Stimulated activated CD8-positive, alpha-beta memory T cell treated with anti-CD3 and anti-CD28 coated beads, Interleukin-7, amount 100 ng/mL, for 4 hours (primary cell): ENCODE measurements at places on chromosomes 6 and 20.

DNA sequence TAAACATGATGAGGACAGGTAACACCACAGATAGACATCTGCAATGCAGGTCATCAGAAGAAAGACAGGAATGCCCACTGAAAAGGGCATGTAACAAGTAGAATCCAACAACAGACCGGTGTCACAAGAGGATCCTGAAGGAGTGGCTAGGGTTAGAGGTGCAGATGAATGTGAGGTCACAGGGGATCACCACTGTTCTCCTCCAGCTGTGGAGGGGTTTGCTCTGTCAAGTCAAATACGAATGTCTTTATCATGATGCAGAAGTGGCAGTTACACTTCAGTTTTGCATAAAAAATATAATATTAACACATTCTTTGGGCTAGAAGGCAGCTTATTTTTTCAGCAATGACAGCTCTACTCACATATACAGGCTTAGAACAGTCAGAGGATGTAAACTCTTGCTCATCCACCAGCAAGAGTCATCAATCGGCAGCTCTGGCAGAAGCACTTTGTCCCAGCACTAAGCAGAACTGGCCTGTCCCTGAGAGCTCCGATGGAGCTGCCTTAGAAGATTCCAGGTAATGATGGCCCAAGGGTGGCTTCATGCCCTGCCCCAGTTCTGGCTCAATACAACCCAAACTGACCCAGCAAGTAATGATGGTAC lies 130.4 kb upstream of the TRAF3IP2 start:
- DNase-seq, result no peak

DNA sequence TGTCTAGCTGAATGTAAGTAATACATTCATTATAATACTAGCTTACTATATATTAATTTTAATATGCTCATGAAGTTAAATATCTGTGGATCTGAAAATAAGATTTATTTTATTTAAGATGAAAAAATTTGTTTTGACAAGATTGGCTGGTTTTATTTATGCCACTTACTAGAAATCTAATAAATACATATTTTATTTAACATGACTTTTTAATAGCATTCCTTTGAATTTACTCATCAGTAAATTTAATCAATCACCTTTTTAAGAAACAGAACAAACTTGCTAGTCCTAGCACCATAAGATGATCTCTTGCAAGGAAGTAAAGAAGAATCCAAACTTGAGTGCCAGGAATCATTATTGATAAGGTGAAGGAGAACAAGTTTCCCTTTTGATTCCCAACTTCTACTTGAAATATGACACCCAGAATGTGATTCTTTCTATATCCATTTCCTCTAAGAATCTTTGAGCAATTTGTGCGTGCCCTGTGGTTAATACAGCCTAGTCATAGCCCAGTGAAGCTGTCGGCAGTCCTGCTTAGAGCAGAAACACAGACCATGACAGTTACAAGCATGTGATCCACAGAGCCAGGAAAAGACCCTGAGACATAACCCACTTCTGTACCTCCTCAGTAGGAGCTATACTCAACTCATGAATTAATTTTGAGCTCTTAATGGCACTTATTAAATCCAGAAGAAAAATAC lies 282.3 kb upstream of the QKI start:
- DNase-seq, result no peak

DNA sequence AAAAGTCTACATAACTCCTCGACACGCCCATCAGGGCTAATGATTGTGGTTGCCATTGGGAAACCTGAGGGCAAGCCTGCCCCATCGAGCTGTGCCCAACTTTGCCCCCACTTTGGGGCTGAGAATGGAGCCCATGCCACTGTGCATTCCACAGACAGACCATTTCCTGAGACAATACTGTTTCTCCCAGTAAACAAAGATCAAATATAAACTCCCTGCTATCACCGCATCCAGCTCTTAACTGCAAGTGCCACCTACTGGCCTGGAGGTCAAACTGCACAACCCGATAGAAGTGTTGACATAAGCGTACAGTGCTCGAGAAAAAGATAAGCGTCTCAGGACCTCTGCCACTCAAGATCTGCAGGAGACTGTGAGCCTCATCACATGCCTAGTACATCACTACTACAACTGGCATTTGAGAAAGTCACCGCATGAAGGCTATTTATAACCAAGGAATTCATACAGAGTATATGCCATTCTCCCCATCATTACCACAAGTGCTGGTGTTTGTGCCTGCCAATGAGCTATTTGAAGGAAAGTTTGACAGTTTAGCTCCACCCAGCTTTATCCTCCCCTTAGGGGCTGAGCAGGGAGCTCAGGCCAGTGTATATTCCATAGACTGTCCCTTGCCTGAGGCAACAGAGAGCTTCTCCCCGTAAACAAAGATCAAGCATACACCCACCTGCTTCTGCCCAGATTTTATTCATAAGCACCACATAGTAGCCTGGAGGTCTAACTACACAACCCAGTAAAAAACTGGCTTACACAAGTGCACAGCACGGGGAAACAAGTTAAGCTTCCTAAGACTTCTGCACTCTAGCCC lies 4.5 kb upstream of the DEFB126 start:
- no peak for DNase-seq

GRCh38 chr6:170441316-170441715 lies 111.8 kb downstream of the PSMB1 start:
- no peak for DNase-seq

GRCh38 chr6:151379933-151380847 lies 11.2 kb downstream of the ZBTB2 start:
- DNase-seq, result no peak

DNA sequence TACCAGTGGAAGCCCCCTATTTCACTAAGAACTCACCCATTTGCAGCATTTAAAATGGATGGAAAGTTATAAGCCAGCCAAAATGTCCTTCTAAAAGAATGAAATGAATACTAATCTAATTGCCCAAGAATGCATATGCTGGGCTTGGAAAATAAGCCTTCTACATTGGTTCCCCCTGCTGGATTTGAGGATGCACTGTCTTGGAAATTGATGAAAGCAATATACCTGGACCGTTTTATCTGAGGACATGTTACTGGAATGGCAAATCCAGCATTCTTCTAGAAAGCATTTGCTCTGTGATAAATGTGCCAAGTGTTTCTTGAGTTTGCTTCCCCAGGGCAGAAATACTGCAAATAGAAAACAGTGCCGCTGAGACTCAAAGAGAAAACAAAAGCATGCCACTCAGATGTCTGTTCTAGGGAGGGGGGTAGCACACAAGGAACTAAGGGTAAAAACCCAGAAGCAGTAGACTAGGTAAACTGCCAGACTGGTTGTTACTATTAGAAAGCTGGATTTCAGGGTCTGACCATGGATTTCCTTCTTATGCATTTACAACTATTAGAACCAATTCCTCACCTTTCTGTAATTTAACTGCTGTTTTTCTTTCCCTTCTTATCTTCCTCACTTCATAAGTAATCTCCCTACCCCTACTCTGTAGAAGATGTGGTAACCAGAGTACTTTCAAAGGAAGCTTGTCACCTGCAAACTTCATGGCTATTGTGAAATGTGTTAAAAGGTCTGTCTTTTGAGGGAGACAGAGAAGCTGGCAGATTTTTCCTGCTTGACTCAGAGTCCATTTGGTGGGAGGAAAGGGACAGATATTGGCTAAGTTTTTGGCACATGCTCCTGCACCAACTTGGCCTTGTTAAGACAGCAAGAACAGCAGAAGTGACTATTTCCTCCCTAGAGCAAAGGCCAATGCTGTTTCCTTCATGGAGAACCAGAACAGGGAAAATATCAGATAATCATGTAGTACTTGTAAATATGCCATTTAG lies 642.6 kb downstream of the KIF16B start:
- DNase-seq, result no peak

- no peak for DNase-seq
These were observed 116.0 kb upstream of the VGLL2 start for GRCh38 chr6:117149324-117149723.

- peak; percentile 9 for DNase-seq
These were observed 115.5 kb downstream of the TNFAIP3 start for GRCh38 chr6:137982418-137983189.

DNA sequence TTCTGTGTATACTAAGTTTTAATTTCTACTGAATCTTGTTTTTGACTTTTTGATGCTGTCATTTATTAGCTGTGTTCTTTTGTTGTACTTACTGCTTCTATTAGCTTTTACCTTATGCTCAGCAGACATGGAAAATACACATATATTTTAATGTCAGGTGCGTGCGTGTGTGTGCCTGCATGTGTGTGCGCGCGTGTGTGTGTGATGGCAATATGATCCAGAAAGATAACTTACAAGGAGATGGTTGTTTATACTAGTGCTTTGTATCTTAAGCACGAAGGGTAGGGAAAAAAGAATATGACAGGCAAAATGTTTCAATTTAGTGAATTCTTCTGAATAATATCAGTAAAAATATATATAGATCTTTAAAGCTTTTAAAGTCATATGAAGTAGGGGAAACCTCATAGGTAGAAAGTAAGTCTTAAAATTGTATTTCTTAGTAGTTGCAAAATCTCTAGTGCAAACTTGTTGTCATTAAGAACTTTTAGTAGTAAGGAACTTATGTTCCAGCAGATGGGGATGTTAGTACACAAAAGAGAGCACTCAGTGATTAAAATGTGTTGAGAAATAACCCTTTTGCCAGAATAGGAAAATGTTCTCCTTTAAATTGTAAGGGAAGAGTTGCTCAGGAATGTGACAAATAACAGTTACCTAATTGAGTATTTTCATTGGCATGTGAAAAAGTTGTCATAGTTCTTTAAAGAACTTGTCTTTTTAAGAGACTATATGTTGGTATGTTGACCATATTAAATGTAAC lies 13.2 kb downstream of the QKI start:
- DNase-seq, result no peak

DNA sequence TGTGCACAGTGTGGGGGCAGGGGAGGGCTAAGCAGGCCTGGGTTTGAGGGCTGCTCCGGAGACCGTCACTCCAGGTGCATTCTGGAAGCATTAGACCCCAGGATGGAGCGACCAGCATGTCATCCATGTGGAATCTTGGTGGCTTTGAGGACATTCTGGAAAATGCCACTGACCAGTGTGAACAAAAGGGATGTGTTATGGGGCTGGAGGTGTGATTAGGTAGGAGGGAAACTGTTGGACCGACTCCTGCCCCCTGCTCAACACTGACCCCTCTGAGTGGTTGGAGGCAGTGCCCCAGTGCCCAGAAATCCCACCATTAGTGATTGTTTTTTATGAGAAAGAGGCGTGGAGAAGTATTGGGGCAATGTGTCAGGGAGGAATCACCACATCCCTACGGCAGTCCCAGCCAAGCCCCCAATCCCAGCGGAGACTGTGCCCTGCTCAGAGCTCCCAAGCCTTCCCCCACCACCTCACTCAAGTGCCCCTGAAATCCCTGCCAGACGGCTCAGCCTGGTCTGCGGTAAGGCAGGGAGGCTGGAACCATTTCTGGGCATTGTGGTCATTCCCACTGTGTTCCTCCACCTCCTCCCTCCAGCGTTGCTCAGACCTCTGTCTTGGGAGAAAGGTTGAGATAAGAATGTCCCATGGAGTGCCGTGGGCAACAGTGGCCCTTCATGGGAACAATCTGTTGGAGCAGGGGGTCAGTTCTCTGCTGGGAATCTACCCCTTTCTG lies 44.0 kb upstream of the TTPAL start:
- no peak for DNase-seq

DNA sequence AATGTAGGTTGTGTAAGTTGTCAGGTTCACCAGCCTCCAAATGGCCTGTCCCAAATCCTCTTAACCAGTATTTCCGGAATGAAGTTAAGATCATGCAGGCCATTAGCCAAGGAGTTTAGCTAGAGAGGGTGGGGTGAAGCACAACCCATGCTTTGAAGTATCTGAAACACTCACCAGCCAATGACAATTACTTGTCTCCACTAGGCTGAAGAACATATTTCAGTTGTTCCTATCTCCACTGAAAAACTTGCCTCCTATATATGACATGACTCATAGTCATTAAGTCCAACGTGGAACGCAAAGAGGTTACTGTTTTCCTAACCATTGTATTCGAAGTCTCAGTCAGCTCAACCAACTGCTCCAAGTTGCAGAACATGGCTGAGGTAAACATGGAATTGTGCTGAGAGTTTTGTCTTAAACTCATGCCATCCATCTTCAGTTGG lies 37.4 kb upstream of the TNFAIP3 start:
- no peak for DNase-seq

DNA sequence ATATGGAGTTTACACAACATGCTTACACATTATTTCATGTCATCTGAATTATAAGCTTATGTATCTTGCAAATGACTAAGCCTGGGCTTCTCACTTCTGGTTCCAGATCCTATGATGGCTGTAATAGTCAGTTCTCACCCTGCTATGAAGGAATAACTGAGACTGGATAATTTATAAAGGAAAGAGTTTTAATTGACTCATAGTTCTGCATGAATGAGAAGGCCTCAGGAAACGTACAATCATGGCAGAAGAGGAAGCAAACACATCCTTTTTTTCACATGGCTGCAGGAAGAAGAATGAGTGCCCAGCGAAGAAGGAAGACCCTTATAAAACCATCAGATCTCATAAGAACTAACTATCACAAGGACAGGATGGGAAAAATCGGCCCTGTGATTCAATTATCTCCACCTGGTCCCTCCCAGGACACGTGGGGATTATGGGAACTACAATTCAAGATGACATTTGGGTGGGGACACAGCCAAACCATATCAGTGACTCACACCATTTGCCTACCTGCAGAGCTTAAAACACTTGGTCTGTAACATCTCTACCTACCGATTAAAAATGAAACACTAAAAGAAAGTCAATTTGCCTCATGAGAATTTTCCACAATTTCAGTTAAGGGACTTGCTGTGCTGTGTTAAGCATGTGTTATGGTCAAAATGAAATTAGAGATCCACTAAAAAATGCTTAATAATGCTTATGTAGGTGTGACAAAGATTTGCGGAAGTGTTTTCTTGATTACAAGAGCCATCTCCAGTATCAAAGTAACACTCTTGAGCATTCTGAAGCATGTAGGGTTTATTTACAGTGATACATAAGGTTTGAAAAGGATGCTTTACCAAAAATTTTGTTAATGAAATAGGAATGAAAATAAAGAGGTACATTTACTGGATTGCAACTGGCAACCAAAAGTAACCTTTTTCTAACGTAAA lies 2.2 kb upstream of the RWDD1 start:
- DNase-seq, result no peak

DNA sequence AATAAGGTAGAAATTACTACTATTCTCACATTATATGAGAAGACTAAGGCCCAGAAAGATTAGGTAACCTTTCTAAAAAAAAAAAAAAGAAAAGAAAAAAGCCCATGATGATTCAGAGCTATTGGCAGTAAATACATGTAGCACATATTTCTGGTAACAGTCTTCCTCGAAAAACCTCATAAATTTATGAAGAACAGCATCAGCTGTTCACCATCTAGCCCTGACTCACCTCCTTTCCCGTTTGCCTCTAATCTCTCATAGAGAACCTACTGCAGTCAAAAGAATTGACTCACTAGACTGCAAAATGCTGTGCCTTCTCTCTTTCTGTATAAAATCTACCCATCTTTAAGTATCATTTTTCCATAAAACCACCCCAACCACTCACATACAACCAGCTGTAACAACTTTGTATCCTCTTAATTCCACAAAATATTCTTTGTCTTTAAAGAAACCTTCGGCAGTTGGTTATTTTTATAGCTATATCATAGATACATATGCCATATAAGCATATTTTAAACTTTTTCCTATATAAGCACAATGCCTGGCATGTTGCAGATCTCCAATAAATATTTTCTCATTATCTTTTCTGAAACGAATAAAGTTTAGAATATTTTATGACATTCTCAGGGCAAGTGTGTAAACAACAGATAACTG lies 152.7 kb upstream of the ENPP5 start:
- no peak for DNase-seq
